Activated naive CD4-positive, alpha-beta T cell treated with anti-CD3 and anti-CD28 coated beads, Interleukin-2, amount 50 U/mL, for 16 hours (primary cell): ENCODE measurements at places on chromosomes 6 and 20.

DNA sequence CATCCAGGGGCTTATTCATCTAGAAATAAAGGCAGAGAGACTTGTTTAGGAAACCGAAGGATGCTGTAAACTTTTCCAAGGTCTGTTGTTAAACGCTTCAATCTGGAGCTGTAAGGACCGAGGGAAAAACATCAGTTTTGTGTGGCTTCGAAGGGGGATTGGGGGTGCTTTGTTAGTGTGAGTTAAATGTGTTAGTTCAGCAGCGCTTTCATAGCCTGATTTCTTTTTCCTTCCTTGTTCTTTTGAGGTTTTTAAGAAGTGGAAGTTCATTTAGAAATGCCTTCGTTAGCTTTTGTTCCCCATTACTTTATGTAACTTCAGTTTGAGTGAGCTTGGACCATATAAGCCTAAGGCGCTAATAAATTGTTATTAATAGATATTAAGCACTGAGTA is 1.5 kb downstream of the ANKS1A start:
- DNase-seq = no peak

DNA sequence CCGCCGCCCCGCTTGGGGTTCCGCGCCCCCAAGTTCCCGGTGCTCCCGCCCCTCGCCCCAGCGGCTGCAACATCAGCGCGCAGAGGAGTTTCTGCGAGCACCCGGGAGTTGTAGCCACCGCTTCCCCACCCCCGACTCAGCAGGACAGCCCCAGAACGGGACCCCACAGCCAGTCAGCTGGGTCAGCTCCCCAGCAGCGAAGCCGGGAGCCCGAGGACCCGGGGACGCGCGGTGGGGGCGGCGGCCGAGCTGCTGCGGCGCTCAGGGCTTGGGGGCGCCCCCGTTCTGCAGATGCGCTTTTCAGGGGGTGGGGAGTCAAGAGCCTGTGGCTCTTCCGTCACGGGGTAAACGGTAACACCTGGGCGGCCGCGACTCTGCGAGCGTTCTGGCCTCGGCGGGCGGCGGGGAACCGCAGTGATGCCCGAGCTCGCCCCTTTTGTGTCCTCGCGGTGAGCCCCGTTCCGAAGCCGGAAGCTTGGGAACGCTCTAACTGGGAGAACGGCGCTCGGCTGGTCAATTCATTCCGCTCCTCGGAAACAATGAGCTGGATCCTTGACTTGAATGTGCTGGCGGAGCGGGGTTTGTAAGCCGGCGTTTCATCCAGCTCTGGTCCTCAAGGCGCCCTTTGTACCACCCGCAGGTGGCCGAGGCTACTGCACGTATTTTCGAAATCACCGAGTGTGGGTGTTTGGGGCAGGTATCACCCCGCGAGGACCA is 774 bp downstream of the PLEKHG1 start:
- peak; percentile 52 for DNase-seq

DNA sequence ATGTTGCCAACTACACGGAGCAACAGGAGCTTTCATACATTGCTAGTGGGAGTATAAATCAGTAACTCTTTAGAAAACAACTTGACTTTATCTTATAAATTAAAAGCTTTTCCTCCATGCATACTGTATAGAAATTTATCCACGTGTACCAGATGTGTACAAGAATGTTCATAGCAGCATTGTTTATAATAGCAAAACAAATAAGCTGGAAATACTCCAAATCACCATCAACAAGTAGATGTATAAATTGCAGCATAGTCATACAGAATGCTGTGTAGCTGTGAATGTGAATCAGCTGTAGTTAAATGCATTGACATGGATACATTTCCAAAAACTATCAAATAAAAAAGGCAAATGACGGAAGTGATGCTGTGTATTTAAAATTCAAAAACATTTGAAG is 6.0 kb downstream of the PSMF1 start:
- DNase-seq = no peak

DNA sequence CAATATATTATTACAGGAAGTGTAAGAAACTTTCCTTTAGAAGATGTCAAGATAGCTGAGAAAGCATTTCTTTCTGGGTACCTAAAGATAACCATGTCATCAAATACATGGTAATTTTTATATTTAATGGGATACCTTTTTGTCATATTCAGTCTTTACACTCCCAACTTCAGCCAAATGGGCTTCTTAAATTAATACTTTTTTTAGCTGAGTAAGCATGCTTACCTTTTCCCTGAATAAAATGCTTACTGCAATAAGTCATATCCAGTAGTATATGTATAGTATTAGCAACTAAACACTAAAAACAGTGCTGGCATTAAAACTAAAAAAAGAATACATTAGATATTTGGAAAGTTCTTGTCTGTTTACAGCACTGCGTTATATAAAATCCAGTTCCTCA is 17.4 kb upstream of the PBOV1 start:
- DNase-seq = no peak

- no peak for DNase-seq
Observed at GRCh38 chr6:167113047-167113754, 9.7 kb upstream of the CCR6 start.

GRCh38 chr6:46996860-46997641 is 45.1 kb downstream of the ADGRF1 start:
- no peak for DNase-seq

GRCh38 chr6:31351401-31352309 is 5.3 kb downstream of the HLA-B start:
- no peak for DNase-seq
